ENCODE measurements at places on chromosomes 5 and 9. TPM values are rescaled to one million over a fixed set of nuclear protein-coding genes. Genes with fewer than 3 reads are reported as not detected.

ISOC1 gene
- total RNA-seq = 11.2 TPM

ZNF618 gene
- total RNA-seq = 6.6 TPM

DNA sequence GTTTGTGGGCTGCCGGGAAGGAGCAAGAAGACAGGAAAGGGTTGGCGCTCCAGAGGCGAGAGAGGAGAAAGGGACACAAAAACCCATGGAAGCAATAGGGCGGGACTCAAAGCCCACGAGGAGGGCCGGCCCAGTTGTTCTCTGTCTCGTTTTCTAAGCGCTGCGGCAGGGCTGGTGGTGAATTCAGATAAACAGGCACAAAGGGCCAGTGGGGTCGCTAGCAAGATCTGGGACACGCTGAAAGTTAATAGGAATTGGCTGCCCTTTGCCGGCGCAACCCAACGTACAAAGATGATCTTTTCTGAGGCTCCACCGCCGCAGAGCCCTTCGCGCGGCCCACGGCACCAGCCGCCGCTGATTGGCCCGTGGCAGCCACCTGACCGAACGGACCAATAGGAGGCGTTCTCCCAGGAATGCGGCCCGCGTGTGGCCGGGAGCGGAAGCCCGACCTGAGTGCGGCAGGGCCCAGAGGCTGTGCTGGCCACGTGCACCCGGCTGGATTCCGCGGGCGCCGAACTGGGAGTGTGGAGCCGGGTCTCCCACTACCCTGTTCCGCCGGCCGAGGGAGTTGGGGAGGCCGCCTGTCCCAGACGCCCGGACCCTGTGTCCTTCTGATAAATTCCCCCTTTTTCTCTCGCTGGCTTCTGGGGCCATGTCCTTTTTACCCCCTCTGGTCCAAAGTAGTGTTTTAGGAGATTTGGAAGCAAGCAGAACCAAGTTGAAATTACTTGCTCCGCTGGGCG, 16.8 kb upstream of the NSD1 start:
- no peak for DNase-seq

- DNase-seq = no peak
Measured at GRCh38 chr5:17846496-17846895, 212.2 kb downstream of the TAF11L14 start.

SLC34A1 gene
- total RNA-seq = not detected

DNA sequence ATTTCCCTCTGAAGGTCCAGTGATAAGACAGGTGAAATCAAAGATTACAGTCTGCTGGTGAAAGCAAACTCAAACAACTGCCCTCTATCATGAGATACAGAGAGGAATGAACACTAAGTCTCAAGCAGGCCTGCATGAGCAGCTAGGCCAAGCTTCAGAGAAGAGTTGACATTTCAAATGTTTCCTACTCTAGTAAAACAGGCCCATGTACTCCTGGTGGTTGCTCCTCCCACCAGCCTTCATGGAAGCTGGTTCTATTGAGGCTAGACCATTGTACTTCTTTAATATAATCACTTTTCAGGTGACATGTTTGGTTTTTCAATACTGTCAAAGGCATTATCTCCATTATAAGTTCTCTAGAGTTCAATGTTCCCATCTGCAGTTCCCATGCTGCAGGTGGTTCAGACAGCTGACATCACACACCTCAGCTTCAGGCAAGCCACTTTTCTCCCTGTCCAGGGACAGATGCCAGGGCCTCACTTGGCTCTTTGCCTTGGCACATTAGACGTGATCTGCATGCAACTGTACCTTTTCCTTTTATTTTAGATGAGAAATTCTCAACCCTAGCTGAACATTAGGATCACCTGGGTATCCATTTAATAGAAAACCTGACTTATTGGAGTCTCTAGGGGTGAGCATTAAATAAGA, 89.8 kb downstream of the PIK3R1 start:
- no peak for DNase-seq

VDAC1 gene
- 334 TPM for total RNA-seq

GRCh38 chr5:6578676-6579343, 54.0 kb downstream of the NSUN2 start:
- no peak for DNase-seq

SYK gene
- total RNA-seq = 6.7 TPM

TLE1 gene
- total RNA-seq = 26.8 TPM

KCNV2 gene
- total RNA-seq = not detected

DNA sequence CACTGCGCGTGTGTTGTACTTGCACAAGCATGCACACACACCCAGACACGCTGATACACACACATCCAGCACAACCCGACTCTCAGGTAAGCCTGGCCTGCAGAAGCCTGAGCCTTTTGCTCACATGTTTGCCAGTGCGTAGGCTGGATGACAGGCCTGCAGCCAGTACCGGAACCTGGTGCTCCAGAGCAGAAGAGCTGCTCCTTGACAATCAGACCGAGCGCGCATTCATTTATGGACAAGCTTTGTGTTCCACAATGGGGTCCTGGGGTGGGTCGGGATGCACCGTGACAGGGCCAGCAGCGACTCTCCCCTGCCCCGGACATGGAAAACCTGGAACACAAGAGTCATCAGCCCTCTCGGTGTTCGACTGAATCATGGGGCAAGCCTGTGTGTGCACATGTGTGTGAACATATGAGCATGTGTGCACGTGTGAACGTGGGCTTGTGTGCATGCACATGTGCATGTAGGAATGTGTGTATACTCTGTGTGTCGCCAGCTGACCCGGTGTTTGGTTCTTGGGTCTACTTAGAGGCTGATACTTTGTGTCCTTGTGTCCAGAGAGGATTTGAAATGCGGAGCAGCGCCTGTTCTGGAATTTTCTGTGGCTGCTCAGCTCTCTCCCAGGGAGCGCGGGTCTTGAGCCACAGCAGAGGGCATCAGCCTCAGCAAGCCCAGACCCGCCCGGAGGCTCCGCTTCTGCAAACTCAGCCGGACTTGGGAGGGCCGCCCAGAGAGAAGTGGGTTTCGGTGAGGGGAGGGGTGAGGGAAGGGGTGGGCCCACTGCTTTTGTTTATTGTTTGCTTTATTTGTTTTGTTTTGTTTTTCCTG, 32.2 kb downstream of the IRX4 start:
- DNase-seq = no peak

DNA sequence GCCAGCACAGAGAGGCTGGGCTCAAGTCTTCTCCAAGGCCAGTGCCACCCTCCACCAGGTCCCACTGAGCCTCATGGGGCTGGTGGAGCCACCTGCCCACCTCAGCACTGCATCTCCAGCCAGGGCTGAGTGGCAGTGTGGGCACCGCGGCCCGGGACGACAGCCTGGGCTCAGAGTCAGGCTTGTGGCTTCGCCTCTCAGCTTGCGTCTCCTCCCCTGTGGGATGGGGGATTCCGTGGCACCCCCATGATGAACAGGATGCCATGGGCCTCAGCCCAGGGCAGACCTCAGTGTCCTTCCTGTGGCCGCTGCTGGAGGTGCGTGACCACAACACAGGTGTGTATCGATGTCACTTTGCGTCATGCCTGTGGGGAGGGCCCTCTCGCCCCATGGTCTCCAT, 136.4 kb upstream of the PPP1R26 start:
- no peak for DNase-seq

DNA sequence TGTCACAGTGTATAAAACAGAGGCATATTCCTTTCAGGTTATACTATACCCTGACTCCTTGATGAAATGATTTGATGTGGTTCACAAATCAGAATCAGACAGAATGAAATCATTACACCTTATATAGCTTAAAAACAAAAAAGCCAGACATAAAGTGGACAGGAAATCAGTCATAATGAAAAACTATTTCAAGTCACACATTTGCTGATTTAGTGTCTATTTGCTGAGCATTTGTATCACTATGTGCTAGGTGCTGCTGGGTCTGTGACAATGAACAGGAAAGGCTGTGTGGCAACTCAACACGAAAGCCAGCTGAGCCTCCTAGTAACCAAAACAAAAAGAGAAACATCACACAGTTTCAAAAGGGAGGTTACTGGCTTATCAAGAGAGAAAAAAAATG, 194.0 kb downstream of the EFNA5 start:
- DNase-seq = peak; percentile 60

DNA sequence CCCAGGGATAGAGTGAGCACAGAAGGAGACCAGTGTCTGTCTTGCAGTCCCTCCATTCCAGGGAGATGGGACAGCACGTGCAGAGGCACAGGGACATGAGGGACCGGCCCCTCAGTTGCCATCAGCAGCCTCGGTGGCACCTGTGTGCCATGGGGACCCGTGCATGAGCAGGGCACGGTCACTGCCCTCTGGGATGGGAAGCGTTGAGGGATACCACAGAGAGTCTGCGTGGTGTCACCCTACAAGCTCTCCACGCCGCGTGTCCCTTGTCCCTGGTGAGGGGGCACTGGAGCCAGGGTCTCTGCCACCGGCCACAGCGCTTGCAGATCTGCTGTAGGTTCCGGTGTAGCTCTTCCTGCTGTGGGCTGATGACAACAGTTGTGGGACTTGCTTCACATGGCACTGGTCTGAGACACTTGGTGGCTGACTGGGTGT, 108.1 kb downstream of the CACNA1B start:
- DNase-seq = no peak

OR2K2 gene
- total RNA-seq = not detected

PAPPA gene
- 7.0 TPM for total RNA-seq
